ENCODE measurements at places on chromosomes 16 and 17.

GRCh38 chr17:69497161-69497560 lies 82.7 kb downstream of the MAP2K6 start:
- no peak for DNase-seq

- DNase-seq = no peak
These were observed 14.0 kb downstream of the RPGRIP1L start for GRCh38 chr16:53689636-53690035.

DNA sequence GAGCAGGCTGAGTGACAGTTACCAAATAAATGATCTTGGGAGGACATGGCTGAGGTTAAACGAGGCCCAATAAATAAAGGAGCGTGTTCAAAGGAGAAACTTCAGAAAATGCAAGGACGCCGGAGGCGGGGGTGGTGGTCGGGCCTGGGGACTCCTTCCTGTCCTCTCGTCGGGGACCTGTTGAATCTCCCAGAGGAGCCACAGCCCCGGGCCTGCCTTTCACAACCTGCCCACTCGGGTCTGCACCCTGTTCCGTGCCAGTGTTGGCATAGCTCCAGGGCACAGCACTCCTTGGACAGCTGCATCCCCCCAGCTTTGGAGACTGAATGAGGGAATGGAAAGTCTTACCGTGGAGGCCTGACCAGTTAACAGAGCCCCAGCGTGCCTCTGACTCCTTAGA lies 8.1 kb upstream of the TBX4 start:
- DNase-seq = no peak

DNA sequence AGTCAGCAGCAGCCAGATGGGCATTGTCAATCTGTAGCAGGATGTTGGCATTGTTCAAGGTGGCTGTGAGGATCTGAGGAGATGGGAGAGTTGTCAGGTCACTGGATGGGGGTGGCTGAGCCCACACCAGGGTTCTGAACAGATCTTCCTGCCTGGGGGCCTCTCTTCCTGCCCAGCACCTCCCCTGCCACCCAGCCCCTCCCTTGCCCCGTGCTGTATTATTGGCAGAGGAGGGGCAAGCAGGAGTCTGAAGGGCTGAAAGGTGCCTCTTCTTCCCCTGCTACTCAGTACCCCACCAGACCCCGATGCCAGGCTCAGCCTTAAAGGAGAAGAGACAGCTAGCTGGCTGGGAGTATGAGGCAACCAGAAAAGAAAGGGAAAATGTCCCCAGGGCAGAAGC lies 93.0 kb downstream of the GOSR1 start:
- DNase-seq = no peak

DNA sequence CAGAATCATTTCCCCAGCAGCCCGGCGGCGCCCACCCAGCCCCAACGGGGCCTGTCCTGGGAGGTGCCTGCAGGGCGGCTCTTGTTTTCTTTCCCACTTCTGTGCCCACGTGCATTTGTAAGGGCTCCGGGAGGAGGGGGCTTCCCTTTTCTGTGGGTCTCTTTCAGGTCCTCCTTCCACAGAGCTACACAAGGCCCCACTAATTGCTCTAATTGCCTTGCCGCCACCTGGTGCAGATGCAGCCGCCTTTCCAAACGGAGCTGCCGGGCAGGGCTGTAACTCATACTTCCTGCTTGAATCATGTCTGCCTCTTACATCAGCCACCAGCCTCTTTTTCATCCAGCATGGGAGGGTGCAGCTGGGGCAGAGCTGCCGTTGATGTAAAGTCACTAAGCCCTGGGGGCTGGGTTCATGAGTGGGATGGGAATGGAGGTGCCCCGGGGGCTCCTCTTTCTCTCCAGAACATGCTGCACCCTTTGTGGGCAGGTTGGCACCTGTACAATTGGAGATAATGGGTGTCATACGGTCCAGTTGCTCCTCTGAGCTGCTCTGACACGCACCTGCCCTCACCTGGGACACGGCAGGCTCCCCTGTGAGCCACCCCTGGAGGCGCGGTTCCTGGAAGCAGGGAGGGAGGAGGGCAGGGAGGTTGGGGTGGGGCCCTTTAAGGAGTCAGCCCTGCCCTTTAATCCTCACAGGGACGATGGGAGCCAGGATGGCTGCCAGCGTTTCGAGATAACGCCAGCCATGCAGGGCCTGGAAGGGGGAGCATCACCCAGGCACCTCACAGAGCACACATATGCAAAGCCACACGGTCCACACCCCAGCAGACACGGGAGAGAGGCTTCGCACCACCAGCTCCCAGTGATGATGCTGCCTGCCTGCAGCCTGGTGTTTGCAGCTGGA lies 41.1 kb upstream of the KLHDC4 start:
- DNase-seq = no peak

DNA sequence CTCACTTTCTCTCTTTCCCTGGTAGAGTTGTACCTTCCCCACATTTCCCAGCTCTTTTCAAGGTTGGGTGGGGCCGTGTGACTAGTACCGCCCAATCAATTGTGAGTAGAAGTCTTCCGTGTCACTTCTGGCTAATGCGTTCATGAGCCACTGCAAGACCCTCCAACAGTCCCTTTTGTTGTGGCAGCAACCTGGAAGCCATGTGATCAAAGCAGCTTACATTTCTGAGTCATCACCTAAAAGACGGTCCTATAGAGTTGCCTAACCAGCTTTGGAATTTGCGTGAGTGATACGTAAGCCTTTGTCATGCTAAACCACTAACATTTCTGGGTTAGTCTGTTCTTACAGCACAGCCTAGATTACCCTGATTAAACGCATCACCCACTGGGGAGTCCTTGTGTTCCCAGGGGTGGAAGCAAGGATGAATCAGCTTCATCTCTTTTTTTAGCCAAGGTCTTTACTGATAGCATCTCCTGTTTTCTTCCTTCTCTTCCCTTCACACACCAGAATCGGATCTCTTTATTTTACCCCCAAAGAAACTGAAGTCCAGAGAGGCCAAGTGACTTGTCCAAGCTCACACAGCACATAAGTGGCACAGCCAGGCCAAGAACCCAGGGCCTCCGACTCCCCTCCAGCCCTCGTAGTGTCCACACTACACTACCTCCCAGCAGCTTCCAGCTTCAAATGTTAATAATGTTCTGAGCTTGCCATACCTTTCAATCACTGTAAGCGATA lies 366.3 kb upstream of the XYLT1 start:
- no peak for DNase-seq

DNA sequence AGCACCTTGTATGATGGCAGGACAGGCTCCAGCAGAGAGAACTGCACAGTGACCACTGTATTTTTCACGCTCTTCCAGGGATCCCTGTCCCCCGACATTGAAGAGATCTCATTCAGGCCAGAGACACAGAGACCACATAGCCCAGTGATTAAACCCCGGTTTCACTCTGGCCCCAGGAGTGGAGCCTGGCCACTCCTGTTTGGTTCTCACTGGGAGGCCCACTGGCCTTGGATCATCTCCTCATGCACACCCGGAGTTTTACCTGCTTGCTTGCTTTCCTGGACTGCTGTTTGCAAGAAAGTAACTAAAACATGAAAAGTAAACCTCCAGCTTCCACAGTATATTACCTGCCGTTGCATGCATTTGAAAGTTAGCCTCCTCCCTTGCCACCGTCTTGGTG lies 13.2 kb upstream of the CLEC18C start:
- no peak for DNase-seq

GRCh38 chr17:72838068-72838467 lies 254.4 kb downstream of the SLC39A11 start:
- DNase-seq = no peak

DNA sequence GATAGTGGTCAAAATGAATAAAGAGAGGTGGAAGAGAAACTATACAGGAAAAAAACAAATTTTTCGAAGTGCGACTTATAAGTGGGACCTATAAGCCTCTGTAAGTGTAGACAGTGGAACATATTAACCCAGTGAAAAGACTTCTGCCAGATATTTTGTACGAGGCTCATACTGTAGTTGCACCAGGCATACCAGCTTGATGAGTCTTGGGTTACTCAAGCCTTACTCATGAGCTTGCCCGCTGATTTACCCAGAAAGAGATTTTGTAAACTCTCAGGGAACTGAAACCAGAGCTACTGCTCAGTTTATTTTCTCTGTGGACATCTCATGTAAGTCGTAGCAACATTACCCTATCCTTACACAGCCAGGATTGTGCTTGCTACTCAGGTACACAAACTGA lies 708.0 kb upstream of the SOX9 start:
- no peak for DNase-seq

DNA sequence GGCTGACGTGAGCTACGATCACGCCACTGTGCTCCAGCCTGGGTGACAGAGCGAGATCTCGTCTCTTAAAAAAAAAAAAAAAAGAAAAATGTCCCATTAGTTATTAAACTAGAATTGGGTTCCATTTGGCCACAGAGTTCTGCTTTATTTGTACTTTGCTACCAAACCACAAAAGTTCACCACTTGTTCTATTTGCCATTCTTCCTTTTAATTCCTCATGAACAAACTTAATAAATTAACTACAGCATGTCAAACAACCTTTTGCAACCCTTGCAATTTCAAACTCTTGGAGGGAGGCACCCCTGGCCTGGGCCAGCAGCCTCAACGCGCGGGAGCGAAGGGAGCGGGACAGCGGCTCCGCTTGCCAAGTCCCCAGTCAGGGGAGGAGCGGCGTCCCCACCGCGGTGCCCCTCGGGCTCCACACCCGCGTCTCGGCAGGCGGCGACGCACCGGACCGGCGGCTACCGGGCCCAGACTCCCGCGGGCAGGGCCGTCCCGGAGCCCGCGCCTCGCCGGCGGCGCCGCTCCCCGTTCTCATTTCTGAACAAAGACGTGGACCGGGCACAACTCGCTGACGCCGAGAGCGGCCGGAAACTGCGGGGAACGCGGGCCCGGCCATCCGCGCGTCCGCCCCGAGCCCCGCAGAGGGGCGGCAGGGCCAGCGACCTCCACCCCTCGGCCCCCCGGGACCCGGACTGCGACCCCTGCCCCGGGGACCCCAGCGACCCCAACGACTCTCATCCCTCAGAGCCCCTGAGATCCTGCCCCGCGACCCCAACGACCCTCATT lies 775 bp downstream of the CYTH1 start:
- no peak for DNase-seq

GRCh38 chr16:79483336-79483735 lies 117.2 kb downstream of the MAF start:
- DNase-seq = no peak
